Esophagus (tissue), 2 donors: ENCODE measurements at places on chromosomes 11 and 22. TPM values are rescaled to one million over a fixed set of nuclear protein-coding genes. Genes with fewer than 3 reads are reported as not detected.

The CAPN1 gene
- 450 TPM for polyA plus RNA-seq

The RRAS2 gene
- 9.6 TPM for polyA plus RNA-seq

The OR5M3 gene
- polyA plus RNA-seq: not detected

The ZNRF3 gene
- polyA plus RNA-seq: 1.6 TPM

The THYN1 gene
- polyA plus RNA-seq: 26.8 TPM

The LRRC56 gene
- 4.0 TPM for polyA plus RNA-seq

The STARD10 gene
- polyA plus RNA-seq: 57.9 TPM

The UCP2 gene
- polyA plus RNA-seq: 3.0 TPM

The POU2AF3 gene
- polyA plus RNA-seq: 3.8 TPM

The DDX10 gene
- polyA plus RNA-seq: 11.8 TPM

The EWSR1 gene
- 103 TPM for polyA plus RNA-seq

The OR4A16 gene
- polyA plus RNA-seq: not detected

The FAM181B gene
- 0.29 TPM for polyA plus RNA-seq

The OR52H1 gene
- polyA plus RNA-seq: not detected

The MGAT3 gene
- 0.28 TPM for polyA plus RNA-seq

The BEST1 gene
- 1.2 TPM for polyA plus RNA-seq

The TIMM10B gene
- polyA plus RNA-seq: 7.9 TPM

The GGTLC2 gene
- polyA plus RNA-seq: not detected

The OR51E2 gene
- 0.02 TPM for polyA plus RNA-seq

The OR8A1 gene
- not detected for polyA plus RNA-seq

The KRTAP5-2 gene
- polyA plus RNA-seq: not detected

The OSBP2 gene
- 2.5 TPM for polyA plus RNA-seq

The ALX4 gene
- polyA plus RNA-seq: not detected

The SLC22A6 gene
- not detected for polyA plus RNA-seq

The PEX16 gene
- 29.1 TPM for polyA plus RNA-seq

The LINC01488 gene
- not detected for polyA plus RNA-seq

The DGCR6 gene
- 0.68 TPM for polyA plus RNA-seq

The BATF2 gene
- 0.22 TPM for polyA plus RNA-seq

The LRRC10B gene
- polyA plus RNA-seq: 0.19 TPM

The APOL1 gene
- 9.8 TPM for polyA plus RNA-seq

The PGM2L1 gene
- 0.24 TPM for polyA plus RNA-seq

The CRYBB3 gene
- polyA plus RNA-seq: 0.33 TPM

The MS4A13 gene
- not detected for polyA plus RNA-seq

The CASP5 gene
- polyA plus RNA-seq: 0.11 TPM

The H19 gene
- polyA plus RNA-seq: 47.6 TPM

The APOBEC3H gene
- 0.51 TPM for polyA plus RNA-seq

The GDPD4 gene
- not detected for polyA plus RNA-seq
